ENCODE measurements at places on chromosomes 13 and 19.

DNA sequence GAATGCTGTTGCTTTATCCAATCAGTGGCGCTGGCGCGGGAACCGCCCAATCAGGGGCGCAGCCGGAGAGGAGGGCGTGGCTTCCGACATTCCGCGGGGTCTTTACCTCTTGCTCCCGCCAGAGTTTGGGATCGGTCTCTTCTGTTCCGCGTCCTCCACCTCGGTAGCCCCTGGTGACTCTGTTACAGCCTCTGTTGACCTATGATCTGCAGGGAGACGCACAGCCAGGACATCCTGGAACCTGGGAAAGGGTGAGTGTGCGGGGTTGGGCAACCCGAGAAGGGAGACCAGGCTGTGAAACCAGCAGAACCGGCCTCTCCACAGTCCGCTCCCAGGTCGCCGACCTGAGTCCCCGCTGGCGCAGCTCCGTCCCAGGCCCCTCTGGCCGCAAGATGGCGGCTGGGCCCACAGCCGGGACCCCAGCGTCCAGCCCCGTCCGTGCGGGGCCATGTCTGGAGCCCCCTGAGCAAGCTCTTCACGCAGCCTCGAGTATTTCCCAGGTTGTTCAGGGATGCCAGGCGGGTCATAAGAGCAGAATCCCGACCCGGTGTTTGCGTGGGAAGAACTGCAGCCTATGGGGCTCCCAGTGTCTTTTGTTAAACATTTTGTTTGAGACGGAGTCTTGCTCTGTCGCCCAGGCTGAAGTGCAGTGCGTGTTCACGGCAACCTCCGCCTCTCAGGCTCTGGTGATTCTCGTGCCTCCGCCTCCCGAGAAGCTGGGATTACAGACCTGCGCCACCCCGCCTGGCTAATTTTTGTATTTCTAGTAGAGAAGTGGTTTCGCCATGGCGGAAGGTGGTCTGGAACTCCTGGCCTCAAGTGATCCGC lies 4.4 kb upstream of the ZNF681 start:
- DNase-seq, result peak; percentile 88

- no peak for DNase-seq
Measured at GRCh38 chr13:38264363-38265131, 85.1 kb upstream of the UFM1 start.

DNA sequence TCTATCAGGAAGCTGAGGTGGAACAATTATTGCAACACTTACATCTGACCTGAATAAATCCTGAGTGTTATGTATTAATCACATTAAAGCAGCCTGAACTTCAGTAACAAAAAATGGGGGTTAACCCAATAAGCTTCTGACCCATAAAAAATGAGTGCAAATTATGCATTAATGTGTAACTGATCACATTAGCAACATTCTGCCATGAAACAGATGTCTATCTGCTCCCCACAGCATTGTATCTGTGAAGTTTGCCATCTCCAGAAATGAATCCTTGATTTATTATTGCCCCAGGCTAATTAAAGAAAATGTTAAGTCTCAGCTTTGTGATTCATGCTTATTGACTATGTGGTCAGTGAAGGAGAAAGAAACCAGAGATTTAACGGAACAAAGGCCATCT lies 304.9 kb downstream of the PCDH20 start:
- DNase-seq, result no peak

GRCh38 chr19:30681162-30682100 lies 309.2 kb downstream of the ZNF536 start:
- DNase-seq, result no peak

GRCh38 chr19:19443902-19444680 lies 38.6 kb downstream of the GATAD2A start:
- peak; percentile 46 for DNase-seq

GRCh38 chr19:52198678-52199077 lies 8.8 kb downstream of the PPP2R1A start:
- no peak for DNase-seq

Measured in activated CD4-positive, alpha-beta T cell treated with anti-CD3 and anti-CD28 coated beads for 48 hours (primary cell).